ENCODE measurements at places on chromosomes 16 and 17.
A peak's percentile ranks its signal among the peaks of the same experiment; 100 is the strongest.

- DNase-seq = peak; percentile 52
Observed at GRCh38 chr16:1870365-1871082, 1.4 kb downstream of the MEIOB start.

DNA sequence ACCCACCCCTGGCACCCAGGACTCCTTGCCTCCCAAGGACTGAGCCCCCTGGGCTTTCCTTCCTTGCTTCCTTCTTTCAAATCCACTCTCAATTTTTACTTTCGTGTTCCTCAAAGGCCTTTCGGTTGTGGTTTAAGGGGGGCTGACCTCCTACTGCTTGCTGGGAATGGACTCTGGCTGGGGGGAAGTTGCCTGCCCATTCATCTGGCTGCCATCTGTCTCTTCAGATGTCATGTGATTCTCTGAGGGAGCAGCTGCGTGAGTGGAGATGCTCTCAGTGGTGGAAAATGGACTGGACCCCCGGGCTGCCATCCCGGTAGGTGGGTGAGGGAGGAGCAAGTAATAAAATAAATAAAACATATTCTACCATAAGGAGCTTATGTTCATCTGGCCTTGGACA, 93.8 kb upstream of the RPRML start:
- no peak for DNase-seq

DNA sequence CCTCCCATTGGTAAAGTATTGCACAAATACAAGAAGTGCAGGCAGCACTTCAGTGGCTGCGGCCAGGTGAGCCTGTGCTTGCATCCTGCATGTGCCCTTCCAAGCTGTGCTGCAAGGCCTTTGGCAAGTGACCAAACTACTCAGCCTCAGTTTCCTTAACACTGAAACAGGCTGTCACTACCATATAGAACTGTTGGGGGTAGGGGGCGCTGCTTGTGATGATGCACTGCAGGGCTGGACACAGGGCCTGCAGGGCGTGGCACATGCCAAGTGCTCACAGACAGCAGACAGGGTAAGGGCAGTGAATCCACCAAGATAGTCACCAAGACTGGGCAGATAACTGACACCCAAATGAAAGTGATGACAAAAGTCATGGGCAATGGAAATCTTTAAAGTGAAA, 65.6 kb upstream of the SREBF1 start:
- DNase-seq = no peak

DNA sequence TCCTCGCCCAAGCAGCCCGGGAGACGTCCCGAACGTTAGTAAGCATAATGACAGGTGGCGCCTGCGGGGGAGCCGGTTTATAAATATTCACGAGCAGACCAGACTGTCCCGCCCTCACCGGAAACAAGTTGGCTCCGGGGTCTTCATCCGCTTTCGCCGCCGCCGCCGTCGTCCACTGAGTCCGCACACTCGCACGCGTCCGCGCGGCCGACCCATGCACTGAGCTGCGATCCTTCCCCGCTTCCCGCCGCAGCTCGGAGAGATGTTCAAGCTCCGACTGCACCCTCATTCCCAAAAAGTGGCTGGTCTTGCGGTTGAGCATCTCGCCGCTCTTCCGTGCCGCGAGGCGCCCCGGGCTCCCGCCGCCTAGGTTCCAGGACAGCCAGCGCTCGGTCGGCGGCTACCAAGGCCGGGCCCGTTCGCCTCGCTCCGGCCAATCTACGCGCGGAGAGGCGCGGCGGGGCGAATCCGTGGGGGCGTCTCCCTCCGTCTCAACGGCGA, 385 bp downstream of the CFAP119 start:
- DNase-seq = no peak

DNA sequence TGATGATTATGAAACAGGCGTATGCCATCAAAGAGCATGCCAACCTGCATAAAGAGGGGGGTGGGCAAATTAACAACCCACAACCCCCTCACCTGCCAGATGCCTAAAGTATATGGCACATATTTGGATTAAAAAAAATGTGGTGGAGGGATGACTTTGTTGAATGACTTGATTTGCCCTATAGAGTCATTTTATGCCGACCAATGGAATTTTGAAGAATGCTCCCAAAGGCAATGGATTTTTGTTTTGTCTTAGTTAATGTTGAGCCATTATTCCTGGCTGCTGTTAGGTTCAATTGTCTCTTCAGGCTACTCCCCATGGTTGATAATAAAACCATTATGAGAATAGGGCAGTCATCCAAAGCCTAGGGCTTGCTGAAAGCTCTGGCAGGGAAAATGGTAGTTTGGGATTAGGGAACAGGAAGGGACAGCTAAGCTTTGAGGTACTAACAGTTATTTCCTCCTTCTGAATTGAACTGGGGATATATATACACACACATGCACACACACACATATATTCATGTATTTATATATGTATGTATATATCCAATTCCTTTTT, 5.8 kb upstream of the CHCT1 start:
- DNase-seq = no peak

- DNase-seq = no peak
Observed at GRCh38 chr17:55155856-55156560, 108.8 kb upstream of the HLF start.

DNA sequence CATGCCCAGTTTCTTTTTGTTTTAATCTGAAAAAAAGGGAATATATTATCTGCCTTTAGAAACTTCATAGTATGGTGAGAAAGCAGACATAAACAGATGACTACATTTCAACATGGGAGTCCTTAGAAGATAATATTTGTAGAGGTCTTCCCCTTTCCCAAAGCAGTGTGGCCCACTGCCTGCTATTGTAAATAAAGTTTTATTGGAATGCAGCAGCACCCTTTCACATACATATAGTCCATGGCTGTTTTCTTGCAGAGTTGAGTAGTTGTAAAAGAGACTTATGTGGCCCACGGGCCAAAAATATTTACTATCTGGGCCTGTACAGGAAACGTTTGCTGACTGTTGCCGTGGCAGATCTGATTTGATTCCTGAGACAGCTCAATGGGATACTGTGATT, 8.5 kb downstream of the KATNIP start:
- DNase-seq = no peak

DNA sequence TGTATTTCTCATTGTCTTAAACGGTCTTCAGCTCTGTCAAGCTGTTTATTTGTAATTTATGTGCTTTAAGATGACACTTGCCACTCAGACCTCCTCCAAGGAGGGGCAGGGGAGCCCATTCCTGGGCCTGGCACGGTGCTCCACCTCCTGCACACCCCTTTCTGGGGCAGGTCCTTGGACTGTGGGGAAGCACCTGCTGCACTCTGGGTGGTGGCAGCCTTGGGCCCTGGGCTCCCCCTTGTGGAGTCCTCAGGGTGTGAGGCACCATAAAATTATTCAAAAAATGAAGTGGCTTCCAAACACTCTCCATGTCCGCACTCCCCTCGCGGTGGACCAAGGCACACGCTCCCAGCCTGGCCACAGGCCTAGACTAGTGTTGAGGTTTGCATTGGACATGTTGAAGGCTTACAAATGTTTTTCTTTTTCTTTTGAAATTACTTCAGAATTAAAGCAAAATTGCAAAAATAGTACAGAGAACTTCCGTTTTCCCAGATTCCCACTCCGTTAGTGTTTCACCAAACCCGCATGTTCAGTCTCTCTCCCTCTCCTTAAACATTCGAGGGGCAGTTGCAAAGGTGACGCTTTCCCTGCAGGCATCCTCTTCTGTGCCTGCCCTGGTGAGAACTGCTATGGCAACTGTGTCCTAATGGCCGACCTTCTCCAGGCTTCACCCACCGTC, 32.4 kb downstream of the FOXK2 start:
- DNase-seq = no peak

DNA sequence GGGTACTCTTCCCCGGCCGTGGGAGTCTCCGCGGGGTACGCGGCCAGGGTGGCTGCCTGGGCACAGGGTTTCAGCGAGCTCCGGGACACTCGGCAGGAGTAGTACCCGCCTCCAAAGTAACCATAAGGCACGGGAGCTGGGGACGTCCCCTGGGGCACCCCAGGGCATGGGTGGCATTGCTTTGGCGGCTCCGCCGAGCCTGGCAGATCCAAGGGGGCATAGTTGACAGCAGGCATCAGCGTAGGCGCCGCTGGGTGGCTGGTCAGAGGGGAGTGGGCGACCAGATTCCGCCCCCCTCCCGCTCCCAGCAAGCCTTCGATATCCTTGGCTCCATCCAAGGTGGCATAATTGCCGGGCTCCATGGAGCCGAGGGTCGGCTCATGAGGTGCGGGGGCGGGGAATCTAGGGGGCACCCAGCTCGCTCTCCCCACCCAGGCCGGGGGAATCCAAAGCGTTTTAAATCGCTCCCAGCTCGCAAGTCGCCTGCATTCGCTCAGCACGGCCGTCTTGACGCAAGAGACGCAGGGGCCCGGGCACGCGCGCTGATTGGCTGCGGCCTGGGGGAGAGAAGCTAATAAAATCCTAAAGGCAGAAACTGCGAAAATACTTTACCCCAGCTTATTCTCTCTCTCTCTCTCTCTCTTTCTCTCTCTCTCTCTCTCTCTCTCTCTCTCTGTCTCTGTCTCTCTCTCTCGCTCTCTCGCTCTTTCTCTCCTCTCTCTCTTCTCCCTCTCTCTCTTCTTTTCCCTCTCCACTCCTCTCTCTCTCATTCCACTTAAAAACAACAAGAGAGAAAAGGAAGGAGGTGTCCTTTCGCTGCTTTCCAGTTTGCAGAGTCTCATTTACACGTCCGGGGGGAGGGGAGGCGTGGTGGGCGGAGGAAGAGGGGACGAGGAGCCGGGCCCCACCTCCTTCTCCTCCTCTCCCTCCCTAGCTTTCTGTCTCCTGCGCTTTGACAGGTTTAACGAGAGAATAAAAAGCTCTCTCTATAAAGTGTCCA, at the start of gene HOXB13:
HOXB13 (minus strand) TSS at position 519 of the 1,000 bp plus-strand sequence; CDS start at position 362, 157 bp downstream.
- DNase-seq = peak; percentile 60

DNA sequence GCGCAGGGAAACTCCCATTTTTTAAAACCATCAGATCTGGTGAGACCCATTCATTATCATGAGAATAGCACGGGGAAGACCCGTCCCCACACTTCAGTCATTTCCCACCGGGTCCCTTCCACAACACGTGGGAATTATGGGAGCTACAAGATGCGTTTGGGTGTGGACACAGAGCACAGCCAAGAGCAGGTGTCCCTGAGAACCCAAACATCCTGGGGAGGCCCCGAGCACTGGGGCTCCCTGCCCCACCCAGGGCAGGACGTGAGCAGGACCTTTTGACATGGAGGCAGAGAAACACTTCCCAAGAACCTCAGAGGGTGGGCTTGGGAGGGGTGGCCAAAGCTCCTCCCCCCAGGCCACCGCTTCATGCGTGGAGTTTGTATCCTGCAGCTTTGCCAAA, 89.9 kb upstream of the DNAH17 start:
- no peak for DNase-seq

- no peak for DNase-seq
Observed at GRCh38 chr17:59520251-59520650, 45.2 kb upstream of the DHX40 start.

- DNase-seq = no peak
Observed at GRCh38 chr16:13733561-13733960, 186.4 kb upstream of the ERCC4 start.

- no peak for DNase-seq
Observed at GRCh38 chr16:72812672-72813071, 235.3 kb downstream of the ZFHX3 start.

DNA sequence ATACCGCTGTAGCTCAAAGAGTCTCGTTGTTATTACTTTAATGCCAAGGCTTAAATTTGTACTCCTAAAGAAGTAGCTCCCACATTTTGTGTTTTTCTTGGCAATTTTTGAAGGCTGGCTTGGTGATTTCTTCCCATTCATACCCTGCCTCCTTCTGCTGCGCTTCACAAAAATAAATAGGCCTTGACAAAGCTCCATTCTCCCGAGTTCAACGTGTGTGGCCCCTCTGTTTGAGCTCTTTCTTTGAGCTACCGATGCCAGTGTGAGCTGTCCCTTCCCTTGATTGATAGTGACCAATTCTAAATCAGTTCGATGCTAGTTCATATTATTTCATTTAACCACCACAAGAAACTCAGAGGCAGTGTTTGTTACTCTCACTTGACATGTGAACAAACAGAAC, 96.8 kb downstream of the MAP2K6 start:
- no peak for DNase-seq

GRCh38 chr17:17231621-17232302, 5.2 kb downstream of the FLCN start:
- DNase-seq = no peak

GRCh38 chr17:34892461-34893249, 68.6 kb downstream of the CCT6B start:
- DNase-seq = no peak

DNA sequence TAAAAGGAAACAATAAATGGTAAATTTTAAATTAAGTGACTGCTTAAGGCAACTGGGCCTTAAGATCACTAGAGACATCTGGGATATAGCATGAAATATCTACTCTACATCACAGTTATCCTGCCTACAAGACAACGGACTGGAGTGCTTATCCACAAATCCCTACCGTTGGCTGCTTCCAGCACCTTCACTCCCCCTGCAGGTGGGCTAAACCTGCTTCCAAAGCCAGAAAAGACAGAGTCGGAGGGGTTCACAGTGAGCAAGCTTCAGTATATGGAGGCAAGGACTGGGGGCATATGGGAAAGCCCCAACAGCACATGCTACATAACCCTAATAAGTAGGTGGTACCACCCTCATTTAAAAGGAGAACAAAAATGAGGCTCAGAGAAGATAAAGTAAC, 45.3 kb downstream of the GRIN2A start:
- no peak for DNase-seq

DNA sequence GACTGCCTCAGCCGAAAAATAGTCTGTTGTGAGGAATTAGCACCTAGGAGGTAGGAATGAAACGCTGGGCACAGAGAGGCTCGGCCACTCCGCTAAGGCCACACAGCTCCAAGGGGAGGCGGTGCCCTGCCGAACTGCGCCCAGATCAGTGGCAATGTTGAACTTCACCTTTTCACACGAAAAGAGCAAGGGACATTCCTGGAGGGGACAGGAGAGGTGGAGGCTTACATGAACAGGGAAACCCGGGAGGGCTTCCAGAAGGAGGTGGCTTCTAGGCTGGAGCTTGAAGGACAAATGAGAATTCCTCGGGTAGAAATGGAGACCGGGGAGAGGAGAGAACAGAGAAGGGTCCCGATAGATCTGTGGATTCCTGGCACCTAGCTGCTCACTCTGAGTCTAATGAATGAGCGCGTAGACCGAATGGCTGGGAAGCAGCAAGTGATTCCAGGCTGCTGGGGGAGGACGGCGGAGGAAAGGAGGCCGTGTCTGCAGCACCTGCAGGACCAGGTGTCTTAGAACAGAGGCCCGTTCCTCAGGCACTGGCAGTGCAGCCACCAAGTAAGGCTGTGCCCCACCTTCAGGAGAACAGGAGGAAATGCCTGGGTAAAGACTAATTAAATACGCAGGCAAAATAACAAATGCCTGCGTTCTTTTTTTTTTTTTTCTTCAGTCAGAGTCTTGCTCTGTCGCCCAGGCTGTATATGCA, 722 bp upstream of the SLC38A10 start:
- DNase-seq = no peak

GRCh38 chr16:73794994-73795393, 501.6 kb upstream of the PSMD7 start:
- no peak for DNase-seq

GRCh38 chr16:50572700-50573099, 24.5 kb downstream of the NKD1 start:
- DNase-seq = no peak

- no peak for DNase-seq
Observed at GRCh38 chr16:58455750-58456149, 44.2 kb upstream of the NDRG4 start.

All from HS-5 (cell line).